ENCODE measurements at places on chromosomes 13 and 19.

DNA sequence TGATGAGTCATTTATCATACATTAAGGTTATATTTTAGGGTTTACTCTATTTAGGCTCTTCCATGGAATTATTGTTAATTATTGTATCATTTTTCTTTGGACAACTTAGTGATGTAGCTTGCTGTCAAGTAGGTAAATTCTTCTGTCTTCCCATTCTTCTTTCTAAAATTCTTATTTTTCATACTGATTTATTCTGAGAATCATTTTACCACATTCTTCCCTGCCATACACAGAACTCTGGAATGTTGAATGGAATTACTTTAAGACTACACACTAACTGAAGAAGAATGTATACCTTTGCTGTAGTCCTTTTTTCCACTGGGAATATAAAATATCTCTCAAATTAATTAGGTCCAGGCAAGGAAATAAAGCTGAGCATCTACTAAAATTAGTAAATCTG is 24.5 kb upstream of the SLC7A1 start:
- DNase-seq: no peak

- no peak for DNase-seq
These were observed 1.5 kb downstream of the ACP4 start for GRCh38 chr19:50791594-50792271.

GRCh38 chr13:59706101-59706976 is 457.4 kb downstream of the DIAPH3 start:
- no peak for DNase-seq

DNA sequence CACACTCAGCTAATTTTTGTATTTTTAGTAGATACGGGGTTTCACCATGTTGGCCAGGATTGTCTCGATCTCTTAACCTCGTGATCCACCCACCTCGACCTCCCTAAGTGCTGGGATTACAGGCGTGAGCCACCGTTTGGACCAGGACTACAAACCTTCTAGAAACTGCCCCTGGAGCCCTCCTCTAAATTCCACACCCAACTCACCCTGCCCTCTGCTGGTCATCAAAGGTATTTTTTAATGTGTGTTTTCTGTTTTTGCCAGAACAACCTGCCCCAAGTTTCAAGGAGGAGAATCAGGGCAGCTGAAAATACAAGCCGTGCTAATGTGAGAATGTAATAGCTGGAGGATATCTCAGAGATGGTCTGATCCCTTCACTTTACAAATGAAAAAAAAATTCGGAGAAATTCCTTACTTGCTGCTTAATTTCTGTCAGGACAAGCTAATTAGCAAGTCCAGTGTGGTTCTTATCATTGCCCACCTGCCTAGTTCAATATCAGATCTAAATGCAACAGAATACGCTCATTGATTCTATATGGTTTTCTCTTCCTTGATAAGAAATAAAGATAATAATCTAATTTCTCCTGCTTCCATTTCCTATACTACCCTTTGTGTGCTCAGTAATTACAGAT is 4.1 kb downstream of the ATP8A2 start:
- DNase-seq: peak; percentile 65

DNA sequence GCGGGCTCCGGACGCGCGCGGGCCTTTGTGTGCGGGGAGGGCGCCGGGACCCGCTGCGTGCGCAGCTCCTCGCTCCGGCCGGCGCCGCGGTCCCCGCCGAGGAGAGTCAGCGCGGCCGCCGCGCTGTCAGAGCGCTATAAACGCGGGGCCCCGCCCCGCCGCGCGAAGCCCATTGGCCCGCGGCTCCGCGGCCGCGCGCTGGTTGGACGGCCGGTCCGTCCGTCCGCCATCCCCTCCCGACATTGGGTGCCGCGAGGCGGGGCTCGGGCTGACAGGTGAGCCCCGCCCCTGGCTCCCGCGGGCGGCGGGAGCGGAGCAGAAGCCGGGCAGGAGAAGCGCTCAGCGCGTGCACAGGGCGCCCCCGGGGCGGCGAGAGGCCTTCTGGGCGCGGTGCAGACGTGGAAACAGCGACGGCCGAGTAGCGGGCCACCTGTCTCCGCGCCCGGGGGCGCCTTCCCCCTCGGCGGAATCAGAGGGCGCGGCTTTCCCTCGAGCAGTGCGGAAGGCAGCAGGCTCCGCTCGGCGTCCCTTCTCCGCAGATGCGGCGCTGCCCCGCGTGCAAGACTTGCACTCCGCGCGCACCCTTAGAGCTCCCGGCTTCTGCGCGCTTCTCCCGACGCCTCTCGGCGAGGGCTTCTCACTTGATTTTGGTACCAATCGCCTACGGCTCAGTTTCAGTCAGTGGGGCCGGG is at the start of gene EFNB2:
Gene EFNB2 (minus strand): TSS at position 111 of the 692 bp plus-strand sequence. CDS start 698 bp downstream, outside the sequence.
- peak; percentile 98 for DNase-seq

- no peak for DNase-seq
These were observed 919 bp downstream of the GTF3A start for GRCh38 chr13:27425158-27425917.

GRCh38 chr19:6718741-6719539 is 1.5 kb downstream of the C3 start:
- DNase-seq: peak; percentile 56
